ENCODE measurements at places on chromosomes 13 and 19.

GRCh38 chr13:100491164-100491842, 97.3 kb downstream of the GGACT start:
- DNase-seq, result peak; percentile 61

DNA sequence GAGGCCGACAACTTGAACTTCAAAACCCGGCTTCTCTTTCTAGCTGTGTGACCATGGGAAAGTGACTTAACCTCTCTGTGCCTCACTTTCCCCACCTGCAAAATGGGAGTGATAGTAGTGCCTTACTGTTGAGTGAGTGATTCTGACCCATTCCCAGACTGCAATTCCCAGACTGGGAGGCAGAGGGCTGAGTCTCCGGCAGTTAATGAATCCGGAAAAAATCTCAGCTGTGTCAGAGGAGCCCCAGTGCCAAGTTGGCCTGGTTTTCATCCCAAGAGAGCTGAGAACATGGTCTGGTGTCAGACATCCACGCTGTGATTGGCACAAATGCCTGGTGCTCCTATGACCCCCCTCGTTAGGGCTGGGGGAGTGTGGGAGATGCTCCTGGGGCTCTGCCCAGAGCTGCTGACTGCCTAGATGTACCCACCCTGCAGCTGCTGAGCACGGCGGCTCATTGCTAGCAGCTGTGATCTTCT, 50.0 kb downstream of the PIN1 start:
- DNase-seq, result peak; percentile 74

GRCh38 chr13:110525328-110526319, 35.9 kb downstream of the RAB20 start:
- no peak for DNase-seq

- DNase-seq, result peak; percentile 25
These were observed 4.9 kb upstream of the SMIM17 start for GRCh38 chr19:56637976-56638555.

GRCh38 chr13:99367106-99367616, 60.0 kb upstream of the GPR183 start:
- no peak for DNase-seq

- DNase-seq, result no peak
These were observed 15.3 kb downstream of the GADD45B start for GRCh38 chr19:2491130-2491801.

DNA sequence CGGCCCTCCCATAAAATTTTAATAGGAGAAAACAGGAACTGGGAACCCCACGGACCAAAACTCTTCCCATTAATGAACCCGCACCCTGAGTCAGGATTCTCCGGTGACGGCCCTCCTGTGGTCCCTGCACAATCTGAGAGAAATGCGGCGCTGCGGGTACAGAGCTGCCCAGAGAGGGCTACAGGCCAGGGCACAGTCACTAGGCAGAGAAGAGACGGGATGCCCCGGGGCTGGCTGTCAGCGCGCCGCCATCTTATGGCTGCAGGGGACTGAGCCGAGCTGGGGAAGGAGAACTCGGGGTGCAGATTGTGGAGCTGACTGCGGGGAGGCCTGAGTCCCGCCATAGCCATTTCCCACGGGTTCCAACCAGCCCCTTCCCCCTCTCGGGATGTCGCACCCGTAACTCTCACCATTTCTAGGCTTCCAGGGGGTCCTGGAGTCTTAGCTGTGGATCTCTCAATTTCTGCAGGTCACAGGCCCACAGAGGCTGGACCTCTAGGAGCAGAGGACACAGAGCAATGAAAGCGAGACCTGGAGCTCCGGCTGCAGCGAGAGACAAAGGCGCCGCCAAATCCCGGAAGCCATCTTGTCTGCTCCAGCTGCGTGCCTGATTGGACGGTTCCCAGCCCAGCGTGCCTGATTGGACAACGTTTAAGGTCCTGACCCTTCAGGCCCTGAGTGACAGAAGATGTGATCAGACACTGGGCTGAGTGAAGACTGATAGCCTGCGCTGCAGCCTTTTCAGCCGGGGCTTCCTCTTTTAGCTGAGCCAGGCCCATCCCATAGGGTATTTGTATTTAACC, at the start of gene ZNF675:
Gene ZNF675, minus strand, starts transcription at position 592 of the 803 bp plus-strand sequence. Its CDS starts 179 bp downstream, at position 413.
- DNase-seq, result peak; percentile 98

GRCh38 chr19:36198119-36198518, 16.3 kb downstream of the ZNF565 start:
- DNase-seq, result no peak

DNA sequence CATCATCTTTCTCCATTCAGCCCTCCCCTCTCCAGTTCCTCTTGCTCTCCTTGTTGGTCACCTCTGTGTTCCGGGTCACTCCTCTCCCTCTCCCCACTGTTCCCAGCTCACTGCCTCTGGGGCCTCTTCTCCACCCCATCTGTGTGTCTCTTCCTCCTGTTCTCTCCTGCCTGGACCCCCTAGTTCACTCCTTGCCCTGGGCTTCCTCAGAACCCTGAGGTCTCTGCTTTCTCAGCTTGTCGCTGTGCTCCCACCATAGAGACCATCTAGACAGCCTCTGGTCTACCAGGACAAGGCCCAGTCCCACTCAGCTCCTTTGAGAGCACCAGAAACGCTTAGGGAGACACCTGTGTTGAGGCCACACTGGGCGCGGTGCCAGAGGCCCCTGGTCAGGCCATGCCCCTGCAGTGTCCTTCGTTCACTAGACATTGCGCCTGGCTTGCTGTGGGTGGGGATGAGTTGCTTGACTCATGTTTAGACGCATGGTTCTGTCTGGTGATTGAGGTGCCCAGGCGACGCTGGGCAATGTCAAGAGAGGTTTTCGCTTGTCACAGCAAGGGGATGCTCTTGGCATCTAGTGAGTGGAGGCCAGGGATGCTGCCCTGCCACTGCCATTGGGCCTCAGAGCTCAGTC, 4.8 kb downstream of the LENG9 start:
- no peak for DNase-seq

DNA sequence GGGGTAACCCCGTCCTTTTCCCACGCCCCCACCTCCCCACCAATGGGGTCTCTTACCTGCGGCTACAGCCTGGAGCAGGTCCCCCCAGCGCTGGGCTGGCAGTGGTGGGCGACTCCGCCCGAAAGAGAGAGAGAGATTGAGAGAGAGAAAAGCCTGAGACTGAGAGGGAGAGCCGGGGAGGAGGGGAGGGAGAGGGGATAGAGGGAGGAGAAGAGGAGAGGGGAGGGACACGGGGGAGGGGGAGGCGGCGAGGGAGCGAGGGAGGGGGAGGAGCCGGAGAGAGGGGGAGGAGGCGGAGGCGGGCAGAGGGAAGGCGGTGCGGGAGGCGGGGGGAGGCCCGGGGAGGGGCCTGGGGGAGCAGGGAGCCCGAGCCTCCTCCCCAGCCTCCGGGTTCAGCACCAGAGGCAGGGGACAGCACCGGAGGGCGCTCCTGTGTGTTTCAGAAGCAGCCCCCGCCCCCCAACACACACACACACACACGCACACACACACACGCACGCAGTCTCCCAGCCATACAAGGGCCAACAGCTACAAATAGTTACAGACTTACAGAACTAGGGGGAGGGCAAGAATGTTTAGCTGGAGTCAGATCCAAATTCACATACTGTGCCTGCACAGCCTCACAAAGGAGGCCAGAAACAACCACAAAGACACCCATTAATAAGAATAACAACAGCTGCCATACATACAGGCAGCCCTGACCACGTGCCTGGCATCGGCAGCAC, at the start of gene SLC8A2:
Gene SLC8A2, minus strand, starts transcription at position 161 of the 725 bp plus-strand sequence. CDS start 5,490 bp downstream, outside the sequence.
- peak; percentile 90 for DNase-seq

DNA sequence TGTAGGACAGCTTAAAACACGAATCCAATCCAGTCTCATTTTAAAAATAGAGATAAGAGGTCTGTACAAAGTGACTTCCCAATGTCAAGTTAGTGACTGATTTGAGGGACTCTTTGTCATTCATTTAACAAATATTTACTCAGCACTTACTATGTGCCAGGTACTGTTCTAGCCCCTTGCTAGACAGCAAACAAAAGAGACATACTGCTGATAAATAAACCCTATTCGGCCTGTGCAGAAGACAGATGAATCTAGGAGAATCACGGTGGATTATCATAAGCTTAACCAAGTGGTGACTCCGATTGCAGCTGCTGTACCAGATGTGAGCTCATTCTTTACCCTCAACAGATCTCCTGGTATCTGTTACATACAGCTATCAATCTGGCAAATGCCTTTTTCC, 6.4 kb upstream of the ELF1 start:
- no peak for DNase-seq

DNA sequence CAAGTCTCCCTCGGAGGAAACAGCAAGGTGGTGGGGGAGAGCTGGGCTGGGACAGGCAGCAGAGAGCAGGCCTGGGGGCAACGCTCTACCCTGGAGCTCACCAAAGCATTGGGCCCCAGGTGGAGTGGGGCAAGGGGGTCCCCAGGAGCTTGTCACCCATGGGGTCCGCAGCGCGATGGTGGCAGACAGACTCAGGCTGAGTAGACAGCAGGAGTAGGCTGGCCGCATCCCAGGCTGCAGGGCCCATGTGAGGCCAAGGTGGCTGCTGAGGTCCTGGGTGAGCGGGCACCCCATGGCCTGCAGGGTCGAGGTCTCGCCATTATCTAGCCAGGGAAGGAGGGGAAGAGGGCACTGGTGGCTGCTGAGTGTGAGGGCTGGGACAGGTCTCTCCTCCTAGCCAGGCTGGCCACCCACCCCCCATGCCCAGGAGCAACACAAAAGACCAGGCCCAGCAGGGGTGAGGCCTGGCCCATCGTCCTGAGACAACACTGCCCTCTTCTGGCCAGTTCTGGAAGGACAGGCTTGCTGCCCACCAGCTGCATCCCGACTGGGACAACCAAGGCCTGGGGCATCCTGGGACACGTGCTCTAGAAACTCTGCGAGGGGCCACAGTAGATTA, 33.1 kb downstream of the CEBPG start:
- DNase-seq, result peak; percentile 63

GRCh38 chr13:114119196-114119595, 13.2 kb downstream of the RASA3 start:
- DNase-seq, result peak; percentile 35

- DNase-seq, result peak; percentile 37
These were observed 460.3 kb upstream of the KLHL1 start for GRCh38 chr13:70568571-70568970.

DNA sequence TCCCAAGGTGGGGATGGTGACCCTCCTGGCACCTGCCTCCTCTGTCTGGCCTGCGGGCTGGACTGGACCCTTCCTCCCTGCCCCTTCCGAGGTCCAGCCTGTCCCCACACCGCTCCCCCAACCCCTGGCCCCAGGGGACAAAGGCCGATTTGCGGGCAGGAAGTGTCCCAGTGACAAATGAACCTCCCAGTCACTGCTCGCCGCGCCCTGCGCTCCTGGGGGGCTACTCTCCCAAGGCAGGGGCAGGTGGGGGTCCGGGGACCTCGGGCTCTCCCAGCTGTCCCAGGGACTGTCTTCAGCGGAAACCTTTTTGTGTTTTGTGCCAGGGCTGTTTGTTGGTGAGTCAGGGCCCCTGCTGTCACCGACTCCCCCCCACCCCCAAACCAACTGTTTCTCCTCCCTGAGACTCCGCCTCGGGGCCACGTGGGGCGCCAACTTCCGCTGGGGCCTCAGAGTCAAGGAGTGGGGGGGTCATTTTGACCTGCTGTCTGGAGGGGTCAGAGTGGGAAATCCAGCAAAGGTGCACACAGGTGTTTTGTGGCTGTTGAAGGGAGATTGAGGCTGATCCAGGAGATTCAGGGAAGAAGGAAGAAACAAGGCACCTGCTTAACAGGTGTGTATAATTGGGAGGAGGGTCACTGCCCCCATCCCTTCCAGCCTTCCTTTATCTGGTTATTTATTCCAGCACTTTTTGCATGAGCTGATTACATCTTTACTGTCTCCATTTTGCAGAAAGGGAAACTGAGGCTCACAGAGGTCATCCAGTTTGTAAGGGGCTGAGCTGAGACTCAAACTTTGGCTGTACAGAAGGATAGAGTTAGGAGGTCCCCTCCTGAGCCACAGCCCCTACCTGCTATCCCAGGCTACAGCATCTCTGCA, 831 bp downstream of the PGPEP1 start:
- no peak for DNase-seq

- DNase-seq, result no peak
These were observed 748 bp downstream of the LMNB2 start for GRCh38 chr19:2455851-2456570.

DNA sequence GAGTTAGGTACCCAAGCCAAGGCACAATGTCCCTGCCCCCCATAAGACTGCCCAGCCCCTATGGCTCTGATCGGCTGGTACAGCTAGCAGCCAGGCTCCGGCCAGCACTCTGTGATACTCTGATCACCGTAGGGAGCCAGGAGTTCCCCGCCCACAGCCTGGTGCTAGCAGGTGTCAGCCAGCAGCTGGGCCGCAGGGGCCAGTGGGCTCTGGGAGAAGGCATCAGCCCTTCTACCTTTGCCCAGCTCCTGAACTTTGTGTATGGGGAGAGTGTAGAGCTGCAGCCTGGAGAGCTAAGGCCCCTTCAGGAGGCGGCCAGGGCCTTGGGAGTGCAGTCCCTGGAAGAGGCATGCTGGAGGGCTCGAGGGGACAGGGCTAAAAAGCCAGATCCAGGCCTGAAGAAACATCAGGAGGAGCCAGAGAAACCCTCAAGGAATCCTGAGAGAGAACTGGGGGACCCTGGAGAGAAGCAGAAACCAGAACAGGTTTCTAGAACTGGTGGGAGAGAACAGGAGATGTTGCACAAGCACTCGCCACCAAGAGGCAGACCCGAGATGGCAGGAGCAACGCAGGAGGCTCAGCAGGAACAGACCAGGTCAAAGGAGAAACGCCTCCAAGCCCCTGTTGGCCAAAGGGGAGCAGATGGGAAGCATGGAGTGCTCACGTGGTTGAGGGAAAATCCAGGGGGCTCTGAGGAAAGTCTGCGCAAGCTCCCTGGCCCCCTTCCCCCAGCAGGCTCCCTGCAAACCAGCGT, 3.0 kb upstream of the KMT2B start:
- peak; percentile 35 for DNase-seq

All from cerebellar cortex (tissue), 1 donor.